ENCODE measurements at places on chromosomes 5 and 9.

- no peak for DNase-seq
Observed at GRCh38 chr9:81902196-81902595, 26.0 kb upstream of the SPATA31D4 start.

DNA sequence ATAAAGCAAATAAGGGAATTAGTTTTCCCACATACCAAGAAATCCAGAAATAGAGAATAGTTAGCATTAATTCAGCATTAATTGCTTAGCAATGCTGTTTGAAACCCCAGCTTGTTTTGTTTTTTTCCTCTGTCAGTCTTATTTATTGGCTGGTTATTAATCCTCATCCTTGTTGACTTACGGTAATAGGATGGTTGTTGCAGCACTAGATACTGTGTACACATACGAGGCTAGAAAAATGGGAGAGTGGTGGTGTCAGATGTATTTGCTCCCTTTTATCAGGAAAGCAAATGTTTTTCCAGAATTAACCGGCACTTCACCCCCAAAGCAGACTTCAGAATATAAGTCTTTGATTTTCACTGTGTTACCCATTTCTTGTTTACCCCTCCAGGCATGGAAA lies 60.4 kb downstream of the ERBIN start:
- DNase-seq: no peak

- no peak for DNase-seq
Observed at GRCh38 chr9:20236676-20237075, 385.6 kb downstream of the MLLT3 start.

DNA sequence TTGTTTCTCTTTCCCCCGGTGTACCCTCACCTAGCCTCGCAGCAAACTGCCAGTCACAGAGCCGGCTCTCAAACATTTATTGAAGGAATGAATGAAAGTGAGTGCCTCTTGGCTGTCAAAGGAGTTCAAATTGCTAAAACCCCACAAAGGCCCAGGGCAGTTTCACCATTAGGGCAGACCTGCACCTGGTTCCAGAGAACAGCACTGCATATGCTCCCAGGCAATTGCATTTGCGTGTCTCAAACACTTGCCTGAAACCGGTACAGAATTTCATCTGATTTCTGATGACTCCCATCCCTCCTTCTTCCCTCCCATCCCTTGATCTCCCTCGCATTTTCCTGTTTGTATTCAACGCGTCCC lies 165.6 kb upstream of the ZNF462 start:
- no peak for DNase-seq

GRCh38 chr9:91914404-91914803 lies 35.6 kb downstream of the ROR2 start:
- peak; percentile 9 for DNase-seq

GRCh38 chr5:127910307-127910956 lies 173.1 kb upstream of the SLC12A2 start:
- no peak for DNase-seq

- DNase-seq: no peak
Observed at GRCh38 chr5:11502783-11503182, 401.5 kb downstream of the CTNND2 start.

DNA sequence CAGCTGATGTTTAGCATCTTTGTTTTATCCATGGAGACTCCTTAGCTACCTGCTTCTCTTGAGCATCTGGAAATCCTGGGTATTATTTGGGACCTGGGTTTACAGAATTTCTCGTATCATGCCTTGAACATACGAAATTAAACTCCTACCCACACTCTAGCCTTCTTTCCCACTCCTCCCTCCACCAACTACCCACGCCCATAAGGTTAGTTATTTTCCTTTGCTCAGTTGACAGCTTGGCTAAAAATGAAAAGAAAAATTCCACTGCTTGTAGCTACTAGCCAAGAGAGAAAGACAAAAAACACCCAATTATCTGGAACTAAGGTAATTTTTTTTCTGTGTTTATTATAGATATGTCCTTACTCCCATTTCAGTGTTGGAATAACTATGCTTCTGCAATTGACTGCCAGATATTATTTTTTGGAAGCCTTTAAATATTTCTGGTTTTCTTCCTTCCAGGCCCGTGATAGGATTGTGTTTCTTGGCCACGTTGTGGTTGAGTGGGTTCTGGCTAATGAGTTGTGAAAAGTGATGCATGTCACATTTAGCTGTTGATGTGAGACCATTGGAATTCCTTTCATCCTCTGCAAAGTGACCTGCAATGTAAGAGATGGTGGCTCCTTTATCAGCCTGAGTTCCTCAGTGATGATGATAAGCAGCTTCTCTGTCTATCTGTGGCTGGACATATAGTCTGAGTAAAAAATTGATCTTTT lies 308.1 kb downstream of the LRRC70 start:
- DNase-seq: no peak

DNA sequence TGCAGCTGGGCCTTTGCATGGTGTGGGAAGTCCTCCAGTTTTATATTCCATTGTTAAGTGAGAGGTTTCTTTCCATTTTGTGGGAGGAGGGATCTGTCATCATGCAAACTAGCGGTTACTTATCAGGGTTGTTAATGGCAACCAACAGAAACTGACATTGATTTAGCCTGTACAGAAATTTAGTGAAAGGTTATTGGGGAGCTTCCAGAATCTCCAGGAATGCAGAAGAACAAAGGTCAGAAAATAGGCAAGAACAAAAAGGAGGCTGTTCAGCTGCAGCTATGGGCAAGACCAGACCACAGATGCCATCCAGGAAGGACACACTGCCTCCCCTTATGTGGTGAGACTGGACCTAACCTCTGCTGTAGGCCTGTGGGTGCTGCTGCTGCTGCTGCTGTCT lies 395.8 kb downstream of the KDM4C start:
- no peak for DNase-seq

GRCh38 chr9:78215706-78216105 lies 20.2 kb upstream of the CEP78 start:
- no peak for DNase-seq

- DNase-seq: no peak
Observed at GRCh38 chr5:135066781-135067180, 32.8 kb upstream of the PITX1 start.

DNA sequence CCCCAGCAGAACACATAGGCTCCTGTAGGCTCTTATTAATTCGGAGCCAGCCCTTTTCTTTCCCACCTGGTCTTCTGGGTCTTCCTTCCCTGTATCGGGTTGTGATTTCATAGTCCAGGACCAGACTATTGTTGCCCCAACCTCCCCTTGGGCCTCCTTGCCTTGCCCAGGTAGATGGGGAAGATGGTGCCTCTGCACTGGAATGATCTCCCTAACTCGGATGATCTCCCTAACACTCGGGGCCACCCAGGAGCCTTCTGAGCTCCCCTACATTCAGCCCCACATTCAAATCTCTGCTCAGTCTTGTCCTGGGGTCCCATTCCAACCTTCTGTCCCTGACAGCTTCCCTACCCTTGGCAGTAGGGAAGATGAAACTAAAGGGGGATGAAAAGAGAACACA lies 2.7 kb upstream of the IRF1 start:
- no peak for DNase-seq

DNA sequence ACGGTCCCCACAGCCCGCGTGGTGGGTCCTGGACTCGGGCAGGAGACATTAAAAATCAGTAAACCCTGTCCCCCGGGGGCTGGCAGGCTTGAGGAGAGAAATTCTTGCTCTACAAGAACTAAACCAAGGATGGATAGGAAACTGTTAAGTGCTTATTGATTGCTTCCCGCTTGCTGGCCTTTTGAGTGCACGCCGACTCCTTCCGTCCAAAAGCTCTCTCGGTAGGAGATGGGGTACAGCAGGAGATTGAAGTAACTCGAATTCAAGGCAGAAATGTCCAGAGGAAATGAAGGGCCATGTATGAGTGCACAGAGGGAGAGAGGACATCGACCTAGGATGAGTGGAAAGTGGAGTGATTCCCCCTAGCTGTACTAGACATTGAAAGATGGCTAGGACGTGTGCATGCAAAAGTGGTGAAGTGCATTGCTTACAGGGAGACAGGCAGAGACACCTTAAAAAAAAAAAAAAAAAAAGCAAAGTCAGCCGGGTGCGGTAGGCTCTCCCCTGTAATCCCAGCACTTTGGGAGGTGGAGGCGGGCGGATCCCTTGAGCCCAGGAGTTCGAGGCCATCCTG lies 923 bp downstream of the RECK start:
- DNase-seq: no peak

Data from iPS DF 19.7 (cell line).